ENCODE measurements at places on chromosomes 3 and 15.

DNA sequence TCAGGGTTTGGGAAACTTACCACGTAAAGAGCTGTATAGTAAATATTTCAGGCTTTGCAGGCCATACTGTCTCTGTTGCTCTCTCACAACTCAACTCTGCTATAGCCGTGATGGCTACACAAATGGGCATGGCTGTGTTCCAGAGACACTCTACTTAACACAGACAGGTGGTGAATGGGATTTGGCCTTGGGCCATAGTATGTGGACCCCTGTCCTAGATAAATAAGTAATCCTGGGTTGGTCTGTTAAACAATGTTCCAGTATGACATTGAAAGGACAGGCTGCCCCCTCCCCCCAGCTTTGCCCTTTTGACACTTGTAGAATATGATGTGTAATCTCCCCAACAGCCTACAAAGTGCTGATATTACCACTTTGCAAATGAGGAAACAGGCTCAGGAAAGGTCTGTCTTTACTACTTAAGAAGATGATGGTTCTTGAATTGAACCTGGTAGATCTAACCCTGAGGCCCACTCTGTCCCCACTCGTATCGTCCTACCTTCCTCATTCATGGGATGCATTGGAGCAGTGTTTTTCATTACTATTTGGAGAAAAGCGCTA is 38.4 kb downstream of the SLCO3A1 start:
- DNase-seq, result no peak

DNA sequence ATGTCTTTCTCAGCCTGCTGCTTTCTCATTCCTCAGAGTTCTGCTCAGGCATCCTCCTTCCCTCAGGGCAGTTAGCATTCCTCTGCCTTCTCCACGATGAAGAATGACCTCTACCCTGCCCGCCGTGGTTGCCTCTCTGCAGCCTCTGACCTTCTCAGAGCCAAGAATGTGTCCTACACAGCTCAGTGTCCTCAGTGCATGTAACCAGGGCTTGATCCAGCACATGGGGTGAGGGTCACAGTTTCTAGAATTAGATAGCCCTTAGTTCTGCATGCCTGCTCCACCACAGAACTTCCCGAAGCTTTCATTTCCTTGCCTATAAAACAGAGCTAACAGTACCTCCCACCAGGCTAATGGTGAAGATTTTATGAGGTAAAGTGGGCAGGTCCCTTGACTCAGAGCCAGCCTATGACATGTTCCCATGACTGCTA is 182.1 kb downstream of the CLSTN2 start:
- DNase-seq, result no peak

- no peak for DNase-seq
Observed at GRCh38 chr3:67526246-67526645, 128.2 kb downstream of the SUCLG2 start.

GRCh38 chr3:2452249-2452648 is 353.6 kb downstream of the CNTN4 start:
- DNase-seq, result no peak

DNA sequence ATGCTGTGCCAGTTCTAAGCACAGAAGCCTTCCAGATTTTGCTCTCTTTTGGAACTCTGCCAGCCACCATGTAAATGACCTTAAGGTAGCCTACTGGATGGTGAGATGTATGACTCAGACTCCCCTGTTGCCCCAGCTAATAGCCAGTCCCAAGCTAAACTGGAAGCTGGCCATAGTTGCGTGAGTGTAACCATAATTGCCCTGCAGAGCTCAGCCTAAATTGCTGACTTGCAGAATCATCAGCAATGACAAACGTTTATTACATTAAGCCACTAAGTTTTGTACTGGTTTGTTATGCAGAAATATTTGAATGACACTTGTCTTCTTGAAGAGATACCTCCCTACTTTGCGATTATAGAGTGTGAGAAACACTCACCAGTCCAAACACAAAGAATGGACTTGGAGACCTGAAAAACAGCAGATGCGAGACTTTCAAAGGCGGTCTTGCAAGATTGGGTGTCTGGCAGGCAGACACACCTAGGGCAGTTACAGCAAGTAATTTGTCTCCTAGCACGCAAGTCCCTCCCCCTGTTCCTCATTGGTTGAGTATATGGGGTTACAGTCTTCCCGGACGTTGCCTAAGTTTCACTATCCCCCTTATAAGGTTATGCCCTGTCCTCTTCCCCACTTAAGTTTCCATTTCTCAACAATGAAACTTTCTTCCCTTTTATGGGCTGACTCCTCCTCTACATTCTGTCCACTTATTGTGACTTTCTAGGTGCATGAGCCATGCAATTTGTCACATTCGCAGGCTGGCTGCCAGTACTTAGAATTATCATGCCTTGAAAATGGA is 83.6 kb upstream of the XCR1 start:
- DNase-seq, result no peak

- DNase-seq, result no peak
Observed at GRCh38 chr3:99731499-99731898, 86.2 kb upstream of the CMSS1 start.

DNA sequence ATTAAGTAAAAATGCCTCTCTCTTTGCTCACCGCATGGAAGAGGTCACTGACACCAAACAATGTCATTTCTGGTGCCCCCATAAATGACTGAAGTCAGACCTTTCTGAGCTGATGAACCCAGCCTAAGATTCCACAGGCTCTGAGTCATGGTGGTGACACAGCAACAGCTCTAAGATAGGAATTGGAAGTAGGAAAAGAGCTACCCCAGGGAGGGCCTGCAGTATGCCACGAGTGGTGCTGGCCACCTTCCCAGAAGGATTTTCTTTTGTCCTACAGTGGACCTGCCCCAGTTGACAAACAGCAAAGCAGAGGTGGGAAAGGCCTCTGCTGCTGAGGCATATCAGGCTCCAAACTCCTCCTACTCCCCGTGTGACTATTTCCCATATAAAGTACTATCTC is 208.1 kb downstream of the MINAR1 start:
- no peak for DNase-seq

- DNase-seq, result no peak
Observed at GRCh38 chr15:67156834-67157233, 91.4 kb downstream of the SMAD3 start.

GRCh38 chr15:57685306-57686095 is 21.0 kb upstream of the POLR2M start:
- DNase-seq, result no peak

- no peak for DNase-seq
Observed at GRCh38 chr3:135226057-135226456, 431.0 kb downstream of the EPHB1 start.

DNA sequence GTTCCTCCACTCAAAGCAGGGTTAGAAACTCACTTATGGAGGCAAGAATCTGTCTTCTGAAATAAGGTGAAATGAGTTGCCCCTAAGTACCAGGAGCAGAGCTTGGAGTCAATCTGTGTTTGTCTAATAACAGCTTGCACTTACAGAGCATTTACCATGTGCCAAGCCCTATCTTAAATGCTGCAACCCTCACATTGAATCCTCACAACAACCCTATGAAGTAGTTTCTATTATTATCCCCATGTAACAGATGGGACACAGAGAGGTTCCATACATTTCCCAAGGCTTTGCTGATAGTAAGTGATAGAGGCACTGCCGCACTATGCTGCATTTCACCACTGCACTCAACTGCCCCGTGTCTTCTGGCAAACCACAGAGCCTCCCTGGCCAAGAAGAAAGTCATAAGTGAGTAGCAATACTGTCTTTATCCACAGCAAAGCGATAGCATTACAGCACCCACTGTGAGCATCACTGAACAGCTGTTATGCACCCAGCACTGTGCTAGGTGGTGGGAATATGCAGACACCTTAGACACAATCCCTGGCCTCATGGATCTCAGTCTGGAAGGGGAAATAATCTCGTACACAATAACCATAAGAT is 141.5 kb downstream of the SSR3 start:
- no peak for DNase-seq

GRCh38 chr3:82132210-82133069 is 371.0 kb upstream of the GBE1 start:
- DNase-seq, result no peak

DNA sequence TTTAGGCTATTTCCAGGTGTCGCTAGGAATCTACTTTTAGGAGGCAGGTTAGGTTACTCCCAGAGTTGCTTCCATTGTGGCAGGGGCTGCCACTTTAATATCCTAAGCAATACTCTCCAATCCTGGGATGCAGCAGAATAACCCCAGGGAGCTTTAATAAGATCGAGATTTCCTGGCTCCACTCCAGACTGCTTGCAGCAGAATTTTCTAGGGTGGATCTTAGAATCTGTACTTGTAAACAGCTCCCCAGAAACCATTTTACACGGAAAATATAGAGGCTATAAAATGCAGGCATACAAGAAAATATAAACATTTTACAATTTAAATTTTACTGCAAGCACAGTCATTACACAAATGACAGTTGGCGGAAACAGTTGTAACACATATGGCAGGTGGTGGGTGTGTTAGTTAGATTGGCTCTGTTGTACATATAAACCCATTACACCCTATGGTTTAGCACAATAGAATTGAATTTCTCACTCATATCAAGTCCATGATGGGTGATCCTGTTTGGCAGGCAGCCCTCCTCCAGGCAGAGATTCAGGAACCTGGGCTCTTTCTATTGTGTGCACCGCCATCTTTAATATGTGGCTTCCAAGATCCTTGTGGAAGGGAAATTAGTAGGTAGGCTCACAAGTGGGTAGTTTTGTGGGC is 35.0 kb upstream of the TNFAIP8L3 start:
- no peak for DNase-seq

DNA sequence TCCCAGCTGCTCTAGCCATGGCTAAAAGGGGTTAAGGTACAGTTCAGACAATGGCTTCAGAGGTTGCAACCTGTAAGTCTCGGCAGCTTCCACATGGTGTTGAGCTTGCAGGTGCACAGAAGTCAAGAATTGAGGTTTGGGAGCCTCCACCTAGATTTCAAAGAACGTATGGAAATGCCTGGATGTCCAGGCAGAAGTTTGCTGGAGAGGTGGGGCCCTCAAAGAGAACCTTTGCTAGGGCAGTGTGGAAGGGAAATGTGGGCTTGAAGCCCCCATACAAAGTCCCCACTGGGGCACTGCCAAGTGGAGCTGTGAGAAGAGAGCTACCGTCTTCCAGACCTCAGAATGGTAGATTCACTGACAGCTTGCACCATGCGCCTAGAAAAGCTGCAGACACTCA is 73.7 kb downstream of the STT3B start:
- no peak for DNase-seq

- DNase-seq, result no peak
Observed at GRCh38 chr15:66878761-66879160, 176.7 kb downstream of the SMAD6 start.

DNA sequence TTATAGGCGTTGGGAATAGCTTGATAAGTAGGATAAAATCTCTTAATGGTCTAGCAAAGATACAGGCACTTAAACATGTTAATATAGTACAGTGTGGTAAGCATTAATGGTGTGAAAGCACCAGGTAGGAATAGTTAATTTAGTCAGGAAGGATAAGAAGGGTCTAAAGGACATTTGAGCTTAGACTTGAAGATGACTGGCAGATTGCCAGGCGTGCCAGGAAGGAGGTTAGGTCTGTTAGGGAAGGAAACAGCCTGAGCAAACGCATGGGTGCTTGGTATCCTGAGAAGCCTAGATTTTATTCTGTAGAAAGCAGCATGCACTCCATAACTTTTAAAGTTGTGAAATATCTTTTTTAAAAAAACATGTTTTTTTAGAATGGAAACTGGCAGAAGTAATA is 17.7 kb downstream of the SEC62 start:
- peak; percentile 34 for DNase-seq

GRCh38 chr3:165211721-165212120 is 15.5 kb upstream of the SLITRK3 start:
- no peak for DNase-seq

DNA sequence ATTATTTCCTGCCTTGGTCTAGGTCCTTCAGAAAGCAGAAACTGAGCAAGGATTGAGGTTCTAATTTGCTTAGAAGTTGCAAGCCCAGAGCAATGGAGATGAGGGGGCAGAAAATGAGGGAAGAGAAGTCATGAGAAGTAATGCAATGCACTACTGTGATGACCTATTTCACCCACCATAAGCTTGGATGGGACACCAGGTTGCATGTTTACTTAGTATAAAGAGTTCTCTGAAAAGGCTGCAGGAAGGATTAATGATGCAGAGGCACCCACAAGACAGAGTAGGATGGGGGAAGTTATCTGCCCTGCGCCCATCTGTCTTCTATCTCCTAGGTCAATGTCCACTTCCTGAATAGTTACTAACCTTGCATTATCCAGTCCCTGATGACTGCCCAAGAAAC is 84.8 kb upstream of the SNRK start:
- no peak for DNase-seq

- DNase-seq, result no peak
Observed at GRCh38 chr3:131349946-131350347, 31.6 kb upstream of the NUDT16 start.

DNA sequence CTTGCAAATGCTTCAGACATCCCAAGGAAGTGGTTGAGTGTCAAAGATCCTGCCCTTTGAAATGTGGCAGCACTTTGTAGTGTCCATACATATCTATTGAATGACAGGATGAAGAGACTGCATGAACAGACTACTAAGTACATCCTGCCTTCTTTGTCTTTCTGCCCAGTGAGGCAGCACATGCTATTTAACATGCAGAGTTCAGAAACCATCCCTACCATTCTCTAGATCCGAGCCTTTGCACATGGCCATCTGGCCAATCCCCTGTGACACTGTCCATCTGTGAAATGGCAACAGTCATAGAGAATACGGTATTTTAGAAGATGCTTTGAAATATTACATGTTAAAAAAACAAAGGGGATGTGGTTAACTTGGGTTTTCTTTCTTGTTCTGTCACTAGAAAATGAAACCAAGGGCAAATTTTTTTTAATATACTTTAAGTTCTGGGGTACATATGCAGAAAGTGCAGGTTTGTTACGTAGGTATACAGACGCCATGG is 519.6 kb downstream of the NTRK3 start:
- DNase-seq, result no peak

DNA sequence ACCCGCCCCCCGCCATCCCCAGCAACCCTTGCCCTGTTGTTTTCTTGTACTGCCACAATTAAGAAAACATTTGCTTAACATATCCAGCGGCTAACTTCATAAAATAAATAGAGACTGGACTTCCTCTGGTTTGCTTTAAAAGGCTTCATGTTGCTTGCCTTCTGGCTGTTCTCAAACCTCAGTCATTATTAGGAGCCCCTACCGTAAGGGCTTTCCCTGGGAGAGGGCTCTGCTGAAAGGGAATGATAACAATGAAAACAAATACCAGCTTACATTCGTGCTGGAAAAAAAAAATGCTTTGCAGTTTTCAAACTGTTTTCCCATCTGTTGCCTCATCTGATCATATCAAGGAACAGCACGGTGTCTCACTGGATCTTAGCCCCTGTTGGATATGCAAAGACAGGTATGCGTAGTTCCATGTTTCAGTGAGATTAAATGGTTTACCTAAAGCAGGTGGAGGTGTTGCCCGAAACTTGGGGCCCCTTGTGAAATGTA is 77.2 kb upstream of the VGLL4 start:
- DNase-seq, result no peak

GRCh38 chr15:75217012-75217411 is 15.3 kb downstream of the C15orf39 start:
- no peak for DNase-seq

GRCh38 chr15:93829115-93829870 is 402.1 kb upstream of the MCTP2 start:
- DNase-seq, result peak; percentile 5

DNA sequence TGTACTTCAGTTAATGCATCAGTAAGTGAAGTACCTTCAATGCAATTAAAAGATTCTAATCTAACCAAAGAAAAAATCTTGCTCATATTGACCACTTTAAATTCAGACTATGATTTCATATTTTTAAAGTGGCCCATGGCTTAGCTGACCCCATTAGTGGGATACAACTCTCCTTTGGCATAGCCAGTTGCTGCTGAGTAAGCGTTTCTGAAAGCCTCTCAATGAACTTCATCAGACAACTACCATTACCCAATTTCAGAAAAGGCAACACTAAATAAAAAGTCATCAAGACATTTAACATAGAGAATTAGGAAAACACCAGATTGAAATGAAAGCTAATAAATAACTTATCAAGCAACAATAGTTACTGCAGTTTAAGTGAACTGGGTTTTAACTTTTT is 27.0 kb downstream of the CADM2 start:
- DNase-seq, result no peak
